ENCODE measurements at places on chromosomes 6 and 20. TPM values are rescaled to one million over a fixed set of nuclear protein-coding genes. Genes with fewer than 3 reads are reported as not detected.

GRCh38 chr6:118770112-118770788 is 118.9 kb upstream of the CEP85L start:
- DNase-seq, result no peak

- peak; percentile 73 for DNase-seq
Measured at GRCh38 chr6:14200047-14200446, 82.5 kb downstream of the CD83 start.

DNA sequence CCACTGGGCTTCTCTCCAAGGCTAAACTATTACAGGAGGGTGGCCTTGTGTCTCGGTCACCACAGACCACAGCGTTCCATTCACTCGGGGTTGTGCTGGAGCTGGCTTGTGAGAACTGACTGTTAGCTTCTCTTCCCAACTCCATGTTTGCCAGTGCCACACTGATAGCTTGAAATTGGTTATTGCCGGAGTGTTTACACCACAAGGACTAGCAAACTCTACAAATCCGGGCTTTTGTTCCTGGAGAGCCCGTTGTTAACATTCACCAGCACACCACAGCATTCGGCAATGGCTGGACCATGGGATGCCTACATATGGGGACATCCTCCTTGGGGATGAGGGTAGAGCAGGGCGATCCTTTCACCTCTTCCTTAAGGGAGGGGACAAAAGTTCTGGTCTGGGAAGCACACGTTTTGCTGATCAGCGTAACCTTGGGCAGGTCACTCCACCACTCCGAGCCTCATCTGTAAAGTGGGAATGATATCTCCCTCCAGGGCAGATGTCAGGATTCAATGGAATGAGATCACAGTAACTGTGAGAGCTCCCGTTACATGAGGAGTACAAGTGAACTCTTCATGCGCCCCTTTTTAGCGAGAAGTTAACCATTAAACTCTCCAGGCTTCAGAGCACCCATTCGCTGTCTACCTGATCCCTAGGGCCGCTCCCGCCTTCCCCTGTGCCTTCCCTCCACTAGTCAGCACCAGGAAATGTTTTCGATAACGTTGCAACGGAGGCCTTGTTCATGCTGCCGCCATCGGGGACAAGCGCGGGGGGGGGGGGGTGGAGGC is 41.7 kb upstream of the TTPAL start:
- peak; percentile 11 for DNase-seq

- no peak for DNase-seq
Measured at GRCh38 chr20:8209061-8209460, 77.0 kb downstream of the PLCB1 start.

DNA sequence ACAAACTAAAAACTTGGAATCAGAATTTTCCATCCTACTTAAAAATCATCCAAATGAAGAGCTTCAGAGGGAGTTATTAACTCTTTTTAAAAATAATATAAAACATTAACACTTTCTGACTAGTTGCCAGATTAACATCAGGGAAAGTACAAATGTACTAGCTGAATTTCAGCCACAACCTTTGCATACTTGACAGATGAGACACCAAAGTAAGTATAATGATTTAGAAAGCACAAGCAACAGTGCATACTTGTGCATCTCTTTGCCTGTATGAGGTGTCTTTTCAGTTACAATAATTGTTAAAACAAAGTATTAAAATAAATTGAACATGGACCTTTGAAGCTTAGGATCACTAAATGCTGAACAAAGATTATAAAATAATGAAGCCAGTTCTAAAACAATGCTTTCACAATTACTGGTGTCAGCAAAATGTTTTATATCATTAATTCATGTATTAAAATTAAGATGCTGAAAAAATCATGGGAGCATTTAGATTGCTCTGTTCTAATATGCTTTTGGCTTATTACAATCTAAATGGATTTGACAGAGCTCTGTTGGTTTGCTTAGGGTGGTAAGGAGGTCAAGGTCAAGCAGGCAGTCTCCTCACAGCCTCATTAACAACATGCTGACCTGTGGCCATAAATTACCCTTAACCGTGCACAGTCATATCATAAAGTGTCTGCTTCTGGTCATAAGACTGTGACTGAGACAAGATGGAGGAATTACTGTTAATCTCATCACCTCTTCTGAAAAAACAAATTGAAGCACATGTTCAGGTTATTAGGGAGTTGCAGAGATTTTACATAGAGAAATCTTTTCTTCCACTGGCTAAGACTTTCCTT is 15.1 kb downstream of the RNF217 start:
- no peak for DNase-seq

DNA sequence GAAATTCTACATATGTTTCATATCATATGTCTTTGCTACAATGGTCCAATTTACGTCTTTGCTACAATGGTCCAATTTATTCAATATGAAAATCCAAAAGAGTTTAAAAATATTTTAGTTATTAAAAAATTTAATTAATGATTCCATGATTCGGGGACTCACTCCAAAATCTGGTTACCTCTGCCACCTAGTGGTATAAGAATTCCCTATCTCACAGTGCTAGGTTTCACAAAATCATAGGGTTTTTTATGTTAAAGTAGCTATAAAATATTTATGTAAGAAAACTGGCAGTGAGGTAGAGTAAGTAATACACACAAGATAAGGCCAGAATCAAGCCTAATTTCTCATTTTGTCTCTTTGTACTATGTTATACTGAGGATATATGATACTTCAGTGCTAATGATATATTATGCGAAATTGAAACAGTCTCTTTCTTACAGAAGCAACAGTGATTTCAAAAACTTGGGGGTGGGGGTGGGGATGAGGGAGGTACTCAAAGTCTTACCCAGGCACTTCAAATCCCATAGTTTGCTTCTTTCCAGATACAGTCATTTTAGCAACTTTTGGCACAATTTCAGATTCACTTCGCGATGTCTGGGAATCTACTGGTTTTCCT is 52.3 kb downstream of the HBS1L start:
- DNase-seq, result peak; percentile 14

GRCh38 chr6:142414462-142415250 is 112.8 kb downstream of the ADGRG6 start:
- no peak for DNase-seq

DNA sequence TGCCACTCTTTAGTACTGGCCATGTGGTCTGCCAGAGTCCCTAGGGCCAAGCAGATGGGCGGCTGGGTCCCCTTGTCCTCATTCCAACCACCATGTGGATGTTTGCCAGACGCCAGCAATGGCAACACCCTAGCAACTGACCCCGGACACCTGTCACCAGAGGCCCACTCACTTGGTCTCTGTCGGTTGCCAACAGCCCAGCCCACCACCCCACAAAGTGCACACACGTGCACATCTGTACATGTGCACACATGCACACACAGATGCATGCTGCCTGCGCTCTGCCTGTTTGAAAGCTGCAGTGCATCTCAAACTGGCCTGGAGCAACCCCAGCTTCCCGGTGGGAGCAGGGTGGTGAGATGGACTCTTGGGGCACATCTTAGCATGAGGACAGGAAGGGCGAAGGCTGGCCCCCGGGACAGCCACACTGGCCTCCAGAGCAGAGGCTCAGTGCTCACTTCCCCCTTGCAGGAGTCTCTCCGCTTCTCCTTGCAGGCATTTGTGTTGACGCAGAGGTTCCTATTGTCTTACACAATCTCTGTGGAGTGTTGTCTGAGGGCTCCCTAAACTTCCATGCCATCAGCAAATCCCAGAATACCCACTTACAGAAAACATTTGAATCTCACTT is 54.0 kb downstream of the PSMG4 start:
- no peak for DNase-seq

DNA sequence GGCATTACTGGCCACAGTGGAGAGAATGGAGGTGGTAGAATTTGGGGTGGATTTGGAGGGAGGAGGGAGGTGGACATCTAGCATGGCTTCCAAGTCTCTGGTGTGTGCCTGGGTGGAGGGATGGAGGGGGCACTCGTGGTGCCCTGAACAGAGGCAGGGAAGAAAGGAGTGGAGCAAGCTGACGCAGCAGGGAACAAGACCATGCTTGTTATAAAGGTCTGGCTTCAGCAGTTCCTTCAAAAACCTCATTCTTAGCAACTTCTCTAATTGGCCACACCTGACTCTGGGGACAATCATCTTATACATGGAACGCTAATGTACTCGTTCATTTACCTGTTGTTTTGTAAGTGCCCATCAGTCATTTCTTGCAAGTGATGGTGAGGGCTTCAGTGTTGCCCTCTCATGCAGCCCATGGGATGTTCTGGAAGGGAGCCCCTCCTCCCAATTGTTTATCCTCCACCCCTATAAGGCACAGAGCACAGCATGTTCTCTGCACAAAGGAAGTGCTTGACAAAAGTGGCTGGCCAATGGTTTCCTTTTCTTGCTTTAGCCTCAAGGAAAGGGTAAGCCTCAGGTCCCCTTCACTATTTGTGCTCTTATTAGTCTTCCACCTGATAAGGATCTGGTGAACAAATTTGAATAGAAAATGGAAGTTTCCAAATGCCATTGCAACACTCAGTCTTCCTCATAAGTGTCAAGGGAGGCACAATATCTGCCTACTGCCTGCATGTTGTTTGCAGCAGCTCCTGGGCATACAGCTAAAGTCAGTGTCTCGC is 39.3 kb downstream of the GFOD1 start:
- DNase-seq, result no peak

DNA sequence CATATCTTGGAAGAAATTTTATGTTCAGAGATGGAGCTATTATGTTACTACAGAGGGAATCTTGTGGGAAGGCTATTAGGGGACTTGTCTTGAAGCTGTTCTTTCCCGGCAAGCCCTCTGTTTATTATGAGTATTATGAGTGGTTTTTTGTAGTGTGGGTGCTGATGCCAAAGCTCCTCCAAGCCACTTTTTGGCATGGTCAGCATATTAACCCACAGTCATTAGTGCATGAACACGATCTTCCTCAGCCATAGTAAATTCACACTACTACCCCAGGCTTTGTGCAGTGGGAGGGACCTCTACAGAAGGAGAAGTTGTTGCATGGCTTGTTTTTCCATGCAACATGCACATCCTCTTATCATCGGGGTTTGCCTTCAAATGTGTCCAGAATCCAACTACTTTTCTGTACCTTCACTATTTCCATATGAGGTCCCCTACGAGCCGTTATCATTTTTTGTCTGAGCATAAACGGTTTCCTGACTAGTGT is 6.5 kb upstream of the BMP6 start:
- no peak for DNase-seq

- no peak for DNase-seq
Measured at GRCh38 chr6:54695815-54696214, 150.8 kb upstream of the FAM83B start.

DNA sequence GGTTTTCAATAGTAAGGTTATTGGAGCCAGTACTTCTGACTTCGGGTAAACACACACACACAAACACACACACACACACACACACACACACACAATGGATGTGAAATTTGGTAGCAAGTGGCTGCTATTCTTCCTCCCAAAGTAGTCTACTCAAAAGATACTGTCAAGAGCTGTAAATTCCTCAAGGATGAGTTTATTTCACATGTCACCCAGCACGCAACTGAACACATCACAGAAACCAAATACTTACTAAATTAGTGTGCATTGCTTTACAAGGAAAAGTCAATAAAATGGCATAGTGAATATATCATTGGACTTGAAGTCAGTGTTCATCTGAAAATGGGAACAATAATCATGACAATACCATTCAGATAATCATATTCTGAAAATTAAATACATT is 32.9 kb downstream of the MMUT start:
- peak; percentile 2 for DNase-seq

- peak; percentile 17 for DNase-seq
Measured at GRCh38 chr6:2563635-2564034, 187.1 kb downstream of the MYLK4 start.

- no peak for DNase-seq
Measured at GRCh38 chr6:17691925-17692538, 14.7 kb downstream of the NUP153 start.

DNA sequence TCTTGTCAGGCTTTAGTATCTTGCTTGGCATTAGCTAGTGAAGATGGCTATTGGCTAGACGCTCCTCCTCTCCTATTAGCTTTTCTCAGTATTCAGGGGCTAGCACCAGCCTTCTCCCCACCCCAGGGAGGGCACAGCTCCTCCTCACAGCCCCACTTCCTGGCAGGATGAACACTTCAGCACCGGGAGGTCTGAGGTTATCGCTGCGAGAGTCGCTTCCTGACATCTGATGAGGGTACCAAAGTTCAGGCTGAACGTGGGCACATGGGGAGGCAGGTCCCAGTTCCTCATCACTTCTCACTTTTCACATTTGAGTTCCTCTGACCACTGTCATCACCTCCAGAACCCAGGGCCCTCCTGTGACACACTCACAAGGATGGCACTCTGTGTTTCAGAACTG is 66.6 kb downstream of the LAMA4 start:
- no peak for DNase-seq

DNA sequence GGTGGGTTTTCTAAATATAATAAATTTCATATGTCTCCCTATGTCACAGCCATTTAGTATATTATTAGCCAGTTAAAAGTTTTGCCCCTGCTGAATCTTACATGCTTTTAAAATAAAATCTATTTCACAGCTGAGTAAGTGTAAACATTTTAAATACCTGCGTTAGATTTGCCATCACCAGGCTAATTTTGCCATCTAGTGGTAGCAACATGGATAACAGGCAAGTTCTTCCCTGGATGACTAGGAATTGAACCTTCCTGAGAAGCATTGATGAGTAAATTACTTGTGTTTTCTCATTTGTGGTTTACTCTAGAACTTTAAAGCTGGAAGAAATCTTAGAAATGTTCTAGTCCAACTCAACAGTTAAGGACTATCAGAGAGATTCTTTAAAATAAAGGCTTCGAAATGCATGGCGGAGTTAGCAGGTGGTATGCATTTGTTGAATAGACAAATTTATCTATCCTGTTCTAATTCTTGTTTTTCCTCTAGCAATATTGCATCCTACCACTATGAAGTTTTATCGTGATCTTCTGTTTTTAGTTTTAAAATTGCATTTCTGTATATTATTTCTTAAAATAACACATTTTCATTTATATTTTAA is 2.6 kb downstream of the PRSS35 start:
- DNase-seq, result peak; percentile 51

GRCh38 chr6:158572653-158573541 is 13.0 kb downstream of the TMEM181 start:
- no peak for DNase-seq

DNA sequence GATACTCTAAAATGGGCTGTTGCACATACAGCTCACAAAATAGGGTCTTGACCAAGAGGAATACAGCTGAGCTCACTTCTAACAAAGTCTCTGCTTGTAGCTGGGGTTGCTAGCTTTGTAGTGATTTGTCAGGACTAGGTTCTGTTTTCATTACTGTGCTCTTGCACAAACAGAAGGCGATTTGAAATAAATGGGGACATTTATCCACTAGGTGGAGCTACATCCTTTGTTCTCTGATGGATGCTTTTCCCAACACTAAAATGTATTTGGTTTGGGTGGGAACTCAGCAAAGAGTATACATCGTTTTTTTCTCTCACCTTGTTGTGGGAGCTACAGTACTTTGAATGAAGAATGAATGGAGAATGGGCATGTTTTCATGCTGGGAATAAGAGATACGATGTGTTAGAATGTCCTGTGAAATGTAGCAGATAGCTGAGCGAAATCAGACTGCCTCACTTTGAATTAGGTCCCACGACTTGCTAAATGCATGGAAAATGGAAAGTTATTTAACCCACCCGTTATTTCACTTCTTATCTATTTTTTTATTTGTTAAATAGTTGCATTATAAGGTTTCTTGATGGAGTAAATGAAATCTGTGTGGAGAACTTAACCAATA is 494.7 kb upstream of the MAP3K7 start:
- DNase-seq, result peak; percentile 78

SAPCD1 gene
- total RNA-seq, result 0.50 TPM

SLC35F1 gene
- under 0.01 TPM for total RNA-seq

C20orf96 gene
- total RNA-seq, result 3.9 TPM

PRR18 gene
- not detected for total RNA-seq

MLN gene
- total RNA-seq, result not detected

TPBG gene
- total RNA-seq, result 24.9 TPM

ADGRF4 gene
- total RNA-seq, result under 0.01 TPM

OPRL1 gene
- 2.6 TPM for total RNA-seq

FUT9 gene
- total RNA-seq, result not detected
